IMR-90 (cell line): ENCODE measurements at places on chromosomes 6 and 20. TPM values are rescaled to one million over a fixed set of nuclear protein-coding genes. Genes with fewer than 3 reads are reported as not detected.

HLA-DQB1 gene
- polyA plus RNA-seq, result not detected in 2 replicates

TRIM26 gene
- polyA plus RNA-seq, result 23.8 and 24.6 TPM in 2 replicates

ZNF831 gene
- polyA plus RNA-seq, result not detected in 2 replicates

TXNDC5 gene
- polyA plus RNA-seq, result 239 and 274 TPM in 2 replicates

MCCD1 gene
- not detected in 2 replicates for polyA plus RNA-seq

DNA sequence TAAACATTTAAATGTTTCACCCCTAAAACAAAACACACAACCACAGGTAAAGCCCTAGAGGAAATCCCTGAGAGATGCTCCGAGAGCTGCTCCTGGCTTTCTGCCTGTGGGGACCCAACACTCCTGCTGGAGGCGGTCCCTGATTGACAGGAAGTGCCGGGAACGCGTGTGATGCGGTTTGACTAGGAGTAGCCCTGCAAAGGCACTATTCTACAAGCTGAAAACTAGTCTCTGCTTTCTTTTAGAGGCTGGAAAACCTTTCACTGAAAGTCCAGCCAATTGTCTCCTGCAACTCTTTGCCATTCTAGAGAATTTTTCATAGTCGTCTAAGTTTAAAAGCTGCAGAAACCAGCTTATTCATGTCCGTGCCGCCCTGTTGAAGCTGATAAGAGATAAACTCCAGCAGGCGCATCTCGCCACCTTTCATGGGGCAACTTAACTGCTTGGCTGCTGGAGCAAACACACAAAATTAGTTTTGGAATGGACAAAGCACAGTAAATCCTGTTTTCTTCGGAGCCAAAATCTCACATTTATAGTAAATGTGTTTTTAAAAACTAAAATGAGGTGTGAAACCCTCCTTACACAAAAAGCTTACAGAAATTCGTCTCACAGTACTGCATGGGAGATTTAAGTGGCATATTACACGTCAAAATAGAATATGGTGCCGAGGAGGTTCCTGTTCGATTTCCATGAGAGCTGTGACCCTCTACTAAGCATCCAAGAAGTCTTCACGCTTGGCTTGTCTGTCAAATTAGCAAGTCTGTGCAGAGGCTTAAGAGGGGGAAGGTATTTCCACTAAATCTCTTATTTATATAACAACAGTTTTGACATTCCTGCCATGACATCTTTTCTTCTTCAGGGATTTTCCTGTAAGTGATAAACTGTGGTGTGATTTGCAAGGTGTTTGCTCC lies 46.9 kb downstream of the DACT2 start:
- DNase-seq, result no peak

- no peak for DNase-seq
Observed at GRCh38 chr6:8240301-8240700, 138.0 kb upstream of the EEF1E1 start.

DNA sequence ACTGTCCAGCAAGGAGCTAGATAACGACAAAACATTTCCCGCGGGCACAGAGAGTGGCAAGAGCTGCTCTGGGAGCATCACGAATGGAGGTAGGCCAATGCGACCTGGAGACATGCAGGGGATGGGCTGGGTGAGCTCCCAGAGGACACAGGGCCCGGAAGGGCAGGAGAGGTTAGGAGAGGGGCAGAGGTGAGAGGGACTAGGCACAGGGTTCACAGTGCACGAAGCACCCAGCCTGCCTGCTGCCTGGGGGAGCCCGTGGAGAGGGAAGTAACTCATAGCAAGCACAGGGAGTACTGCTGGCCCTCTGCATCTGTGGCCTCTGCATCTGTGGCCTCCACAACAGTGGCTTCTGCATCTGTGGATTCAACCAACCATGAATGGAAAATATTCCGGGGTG lies 126.5 kb downstream of the HUS1B start:
- DNase-seq, result no peak

DNA sequence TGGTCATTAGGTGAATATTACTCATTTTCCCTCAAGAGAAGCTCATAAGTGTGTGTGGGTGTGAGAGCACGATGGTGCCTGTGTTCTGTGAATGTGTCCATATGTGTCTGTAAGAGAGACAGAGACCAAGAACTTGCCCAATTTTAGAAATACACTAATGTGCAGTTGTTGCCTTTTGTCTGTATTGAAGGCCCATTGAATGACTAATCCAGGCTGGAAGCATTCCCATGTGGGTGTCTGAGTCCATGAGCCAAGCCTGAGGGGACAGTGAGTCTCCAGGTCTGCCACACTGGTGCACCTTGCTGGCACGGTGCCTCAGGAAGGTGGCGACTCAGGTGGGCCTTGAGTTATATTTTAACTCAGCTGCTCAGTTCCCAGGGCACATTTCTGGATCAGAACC lies 25.5 kb upstream of the ASXL1 start:
- peak; percentile 76 for DNase-seq
